ENCODE measurements at places on chromosomes 3 and 15.

DNA sequence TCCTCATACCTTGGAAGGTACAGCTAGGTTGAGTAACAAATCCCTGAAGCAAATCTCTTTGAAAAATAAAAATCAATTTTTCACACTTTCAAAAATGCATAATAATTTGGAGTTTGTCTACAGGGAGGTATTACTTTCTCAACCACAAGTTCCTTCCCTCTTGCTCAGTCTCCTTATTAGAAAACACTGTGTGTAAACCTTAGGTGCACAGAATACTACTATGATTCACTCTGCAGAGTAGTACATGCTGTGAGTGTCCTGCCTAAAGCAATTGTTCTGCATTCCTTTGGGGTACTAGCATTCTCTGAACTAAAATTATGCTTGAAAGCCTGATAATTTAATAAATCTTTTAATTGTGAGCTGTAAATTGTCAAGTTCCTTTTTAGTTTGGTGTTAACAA, 115.9 kb upstream of the EPHA3 start:
- no peak for DNase-seq

DNA sequence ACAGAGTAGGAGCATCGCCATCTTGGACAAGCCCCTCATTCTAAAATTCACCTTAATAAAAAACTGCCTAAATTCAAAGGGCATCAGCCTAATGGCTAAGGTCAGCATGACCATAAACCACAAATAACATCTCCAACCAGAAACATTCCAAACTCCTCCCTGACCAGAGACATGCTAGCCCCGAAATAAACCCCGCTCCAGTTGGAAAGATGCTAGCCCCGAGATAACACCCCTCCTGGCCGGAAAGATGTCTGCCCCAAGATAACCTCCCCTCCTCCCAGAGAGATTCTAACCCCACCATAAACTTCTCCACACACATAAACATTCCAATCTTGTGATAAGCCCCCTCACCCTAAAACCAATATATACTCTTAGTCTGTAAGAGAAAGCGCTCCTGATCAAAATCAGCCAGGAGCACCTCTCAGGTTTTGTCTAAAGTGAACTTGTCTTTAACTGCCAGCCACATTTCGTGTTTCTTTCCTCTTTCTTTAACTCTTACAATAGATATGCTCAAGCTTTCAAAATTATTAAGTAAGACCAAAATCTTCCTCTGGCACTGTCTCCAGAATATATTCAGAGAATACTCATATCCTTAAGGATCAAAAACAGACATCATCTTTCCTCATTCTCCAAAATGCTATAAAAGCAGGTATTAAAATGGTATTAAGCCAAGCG, 104.1 kb downstream of the GSK3B start:
- DNase-seq: no peak

DNA sequence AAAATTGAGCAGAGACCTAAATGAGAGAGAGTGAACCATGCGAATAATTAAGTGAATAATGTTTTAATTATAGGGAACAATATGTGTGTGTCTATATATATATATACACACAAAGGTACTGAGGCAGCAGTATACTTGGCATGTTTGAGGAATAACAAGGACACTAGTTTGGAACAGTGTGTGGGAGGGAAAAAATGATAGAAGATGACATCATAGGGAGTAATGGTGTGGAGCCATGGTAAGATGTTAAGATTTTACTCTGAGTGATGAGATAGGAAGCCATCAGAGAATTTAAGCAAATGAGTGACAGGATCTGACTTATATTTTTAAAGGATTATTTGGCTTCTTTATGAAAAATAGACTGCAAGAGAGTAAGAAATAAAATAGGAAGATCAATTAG, 29.1 kb downstream of the DTWD1 start:
- DNase-seq: no peak

- no peak for DNase-seq
Observed at GRCh38 chr3:167740961-167741587, 5.6 kb downstream of the SERPINI1 start.

DNA sequence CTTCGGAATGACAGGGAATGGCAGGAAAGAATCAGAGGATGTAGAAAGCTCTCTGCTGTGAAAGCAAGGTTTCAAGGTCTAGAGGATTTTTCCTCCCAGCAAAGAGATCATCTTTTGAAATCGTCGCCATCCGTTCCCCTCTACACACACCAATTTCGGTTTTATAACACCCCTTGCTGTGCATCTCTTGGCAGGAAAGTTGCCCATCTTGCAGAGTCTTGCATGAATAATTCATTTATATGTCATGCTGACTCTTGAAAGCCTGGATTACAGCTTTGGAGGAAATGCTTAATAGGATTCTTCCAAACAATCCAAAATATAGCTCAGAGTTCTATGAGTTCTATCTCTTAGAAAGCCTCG, 262.7 kb downstream of the CHL1 start:
- no peak for DNase-seq

DNA sequence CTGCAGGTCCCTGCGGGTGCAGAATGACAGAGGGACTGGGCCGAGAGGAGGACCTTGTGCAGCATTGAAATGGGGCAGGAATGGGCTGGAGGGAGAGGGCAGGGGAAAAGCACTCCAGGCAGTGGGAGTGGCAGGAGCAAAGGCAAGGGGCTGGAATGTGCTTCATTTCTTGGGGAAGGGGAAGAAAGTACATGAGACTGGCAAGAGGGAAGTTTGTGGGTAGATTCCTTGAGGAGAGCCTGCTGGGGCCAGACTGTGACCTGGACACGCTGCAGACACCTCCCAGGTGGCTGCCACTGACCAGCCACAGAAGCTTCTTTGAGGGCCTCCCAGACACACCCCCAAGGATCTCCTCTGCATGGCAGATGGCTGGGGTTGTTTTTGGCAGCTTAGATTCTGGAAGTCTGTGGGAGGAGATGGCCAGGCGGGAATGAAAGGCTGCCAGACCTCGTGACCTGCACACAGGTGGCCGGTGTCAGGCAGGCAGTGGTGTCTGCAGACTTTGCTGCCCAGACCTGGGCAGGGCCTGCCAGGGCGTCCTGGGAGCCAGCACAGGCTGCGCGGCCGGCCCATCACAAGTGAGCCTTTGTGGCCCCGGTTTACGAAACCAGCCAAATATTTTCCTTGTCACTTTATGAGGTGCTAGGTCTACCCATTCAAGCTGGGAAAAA, 53.1 kb downstream of the SPSB4 start:
- no peak for DNase-seq

DNA sequence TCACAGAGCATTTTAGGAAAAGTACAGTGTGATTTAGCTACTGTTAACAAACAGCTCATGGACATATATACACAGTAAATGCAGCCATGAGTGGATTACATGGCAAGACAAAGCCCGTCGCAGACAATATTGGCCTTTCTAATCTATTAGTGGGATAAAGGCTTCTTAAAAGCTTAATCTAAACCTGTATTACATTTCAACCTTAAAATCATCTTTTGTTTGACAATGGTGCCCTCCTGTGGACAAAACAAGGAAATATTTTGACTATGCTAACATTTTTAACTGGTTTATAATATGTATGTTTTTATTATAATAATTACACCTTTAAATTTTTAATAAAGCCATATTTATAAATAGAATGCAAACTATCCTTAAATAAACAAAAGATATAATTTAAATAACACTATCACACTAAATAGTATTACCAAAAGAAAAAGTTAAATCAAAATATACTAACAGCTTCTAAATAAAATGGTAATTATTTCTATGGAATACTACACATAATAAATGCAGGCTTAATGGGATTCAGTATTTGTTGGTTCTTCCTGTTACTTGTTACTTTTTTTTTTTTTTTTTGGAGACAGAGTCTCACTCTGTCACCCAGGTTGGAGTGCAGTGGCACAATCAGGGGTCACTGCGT, 38.6 kb downstream of the TAFA4 start:
- no peak for DNase-seq

DNA sequence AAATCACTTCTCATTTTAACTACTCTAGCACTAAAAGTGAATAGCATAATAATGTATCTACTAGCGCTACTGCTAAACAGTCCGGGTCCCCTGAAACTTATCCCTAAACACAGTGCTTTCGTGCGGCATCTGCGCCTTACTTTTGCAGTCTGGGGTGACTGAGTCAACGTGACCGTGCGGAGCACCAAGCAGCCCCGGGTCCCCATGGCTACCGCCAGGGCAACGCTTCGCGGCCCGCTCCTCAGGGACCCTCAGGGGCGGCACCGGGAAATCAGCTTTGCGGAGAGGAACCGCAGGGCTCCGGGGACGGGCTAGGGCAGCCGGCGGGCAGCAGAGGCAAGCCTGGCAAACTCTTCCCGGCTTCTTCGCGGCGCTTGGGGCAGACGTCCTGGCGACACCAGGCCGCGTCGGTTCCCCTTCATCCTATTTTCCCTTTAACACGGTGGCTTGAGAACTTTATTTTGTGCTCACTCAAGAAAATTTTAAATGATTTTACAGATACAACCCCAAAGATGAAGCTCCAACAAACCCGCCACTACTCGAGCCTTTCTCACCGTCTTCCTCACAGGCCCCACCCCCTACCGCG, 757 bp upstream of the DIPK2A start:
- peak; percentile 18 for DNase-seq

DNA sequence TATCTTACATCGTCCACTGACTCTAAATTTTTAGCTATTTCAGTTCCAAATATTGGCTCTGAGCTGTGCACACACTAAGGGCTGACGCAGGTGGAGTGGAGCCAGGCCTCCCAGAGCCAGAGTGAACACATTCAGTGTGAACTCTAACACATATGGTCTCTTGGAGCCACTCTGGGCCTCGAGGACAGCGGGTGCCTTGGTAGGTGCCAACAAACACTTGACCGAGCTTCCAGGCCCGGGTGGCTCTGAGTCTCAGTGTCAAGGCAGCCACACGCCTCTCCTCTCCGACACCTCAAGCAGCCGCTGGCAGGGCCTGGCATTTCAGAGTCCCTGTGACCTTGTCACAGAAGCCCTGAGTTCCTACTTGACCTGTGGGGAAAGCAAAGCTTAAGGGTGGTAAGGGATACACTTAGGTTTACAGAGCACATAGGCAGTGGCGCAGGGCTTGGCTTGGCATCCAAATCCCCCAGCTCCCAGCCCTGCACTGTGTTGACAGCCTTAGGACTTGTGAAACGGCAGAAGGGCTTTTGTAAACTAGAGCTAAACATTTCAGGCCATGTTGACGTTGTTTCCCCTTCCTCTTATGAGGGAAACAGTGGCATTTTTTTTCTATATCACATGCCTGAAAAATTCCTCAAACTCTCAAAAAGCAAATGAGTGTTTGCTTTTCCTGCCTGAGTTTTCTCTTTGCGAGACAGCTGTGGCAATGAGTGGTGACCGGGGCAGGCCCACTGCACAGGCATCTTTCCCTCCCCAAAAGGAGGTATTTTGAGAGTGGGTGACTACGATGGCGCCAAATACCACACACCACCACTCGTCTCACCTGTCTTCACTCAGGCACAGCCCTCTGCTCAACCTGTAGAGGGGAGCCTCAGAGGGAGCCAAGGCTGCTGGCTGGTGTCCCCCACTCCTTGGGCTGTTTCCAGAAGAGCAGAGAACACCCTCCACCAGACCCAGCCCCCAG, 60.8 kb downstream of the DAPK2 start:
- no peak for DNase-seq

DNA sequence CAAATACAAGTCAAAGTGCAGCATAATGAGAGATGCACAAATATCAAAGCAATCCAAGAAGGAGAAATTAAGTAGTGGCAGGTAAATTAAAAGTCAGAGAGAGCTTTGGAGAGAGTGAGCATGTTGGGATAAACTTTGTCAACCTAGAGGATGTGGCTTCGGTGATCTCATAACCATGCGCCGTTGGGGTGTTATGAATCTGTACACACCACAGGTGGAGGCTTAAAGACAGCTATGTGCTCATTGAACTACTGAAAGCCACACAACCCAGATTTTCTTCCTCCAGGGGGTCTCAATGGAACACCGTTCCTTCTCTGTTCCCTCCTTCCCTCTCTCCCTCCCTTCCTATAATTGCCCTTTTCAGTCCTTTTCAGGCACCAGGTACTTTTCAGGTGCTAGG, 52.0 kb downstream of the SUCNR1 start:
- DNase-seq: no peak

DNA sequence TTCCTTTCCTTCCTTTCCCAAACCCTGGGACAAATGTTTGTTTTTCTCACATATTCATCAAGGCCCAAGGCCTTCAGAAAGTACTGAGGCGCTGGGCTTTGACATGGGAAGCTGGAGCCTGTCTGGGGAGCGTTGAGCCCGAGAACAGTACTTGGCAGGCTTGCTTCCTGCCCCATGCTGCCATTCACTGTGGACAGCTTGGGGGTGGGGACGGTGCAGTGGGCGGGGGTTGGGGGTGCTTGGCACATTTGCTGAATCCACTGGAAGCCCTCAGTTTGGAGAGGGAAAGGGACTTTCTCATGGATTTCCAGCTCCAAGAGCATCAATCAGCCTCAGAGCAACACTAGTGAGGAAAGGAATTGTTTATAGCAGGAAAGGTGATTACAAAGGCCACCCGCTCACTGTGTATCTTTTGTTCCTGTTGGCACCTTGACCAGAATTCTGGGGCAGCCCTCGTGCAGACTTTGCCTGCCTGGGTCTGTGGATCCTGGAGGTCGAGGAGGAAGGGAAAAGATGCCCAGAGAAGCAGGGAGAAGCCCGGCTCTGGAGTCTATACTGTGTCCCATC, 199.8 kb upstream of the RGMA start:
- DNase-seq: no peak
